ENCODE measurements at places on chromosomes 5 and 9.

- peak; percentile 18 for DNase-seq
These were observed 45.8 kb downstream of the EPB41L4B start for GRCh38 chr9:109274884-109275730.

DNA sequence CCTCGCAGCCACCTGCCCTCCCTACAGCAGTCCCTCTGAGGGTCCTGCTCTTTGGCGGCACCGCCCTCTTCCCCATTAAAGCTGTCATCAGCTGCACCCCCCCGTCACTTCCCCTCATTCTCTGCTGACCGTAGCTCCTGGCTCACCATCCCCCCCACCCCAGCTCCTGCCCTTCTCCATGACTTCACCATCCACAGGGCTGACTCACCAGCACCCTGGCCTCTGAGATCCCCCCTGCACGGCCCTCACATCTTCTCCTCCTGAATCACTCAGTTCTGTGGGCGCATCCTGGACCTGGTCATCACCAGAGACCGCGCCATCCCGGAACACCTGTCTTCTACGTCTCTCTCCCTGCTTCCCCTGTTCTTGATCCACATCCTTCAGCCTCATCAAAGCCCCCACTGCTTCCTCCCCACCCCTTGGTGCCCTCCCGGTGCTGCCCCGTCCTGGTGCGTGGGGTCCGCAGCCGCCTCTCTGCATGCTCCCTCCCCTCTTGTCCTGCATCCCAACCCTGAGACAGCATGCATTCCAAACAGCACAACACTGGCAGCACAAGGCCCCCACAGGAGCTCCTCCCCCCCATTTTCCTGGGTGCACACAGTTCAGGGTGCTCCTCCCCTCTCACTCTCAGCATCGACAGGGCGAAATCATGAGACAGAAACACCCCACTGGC lies 12.9 kb downstream of the FLT4 start:
- no peak for DNase-seq

DNA sequence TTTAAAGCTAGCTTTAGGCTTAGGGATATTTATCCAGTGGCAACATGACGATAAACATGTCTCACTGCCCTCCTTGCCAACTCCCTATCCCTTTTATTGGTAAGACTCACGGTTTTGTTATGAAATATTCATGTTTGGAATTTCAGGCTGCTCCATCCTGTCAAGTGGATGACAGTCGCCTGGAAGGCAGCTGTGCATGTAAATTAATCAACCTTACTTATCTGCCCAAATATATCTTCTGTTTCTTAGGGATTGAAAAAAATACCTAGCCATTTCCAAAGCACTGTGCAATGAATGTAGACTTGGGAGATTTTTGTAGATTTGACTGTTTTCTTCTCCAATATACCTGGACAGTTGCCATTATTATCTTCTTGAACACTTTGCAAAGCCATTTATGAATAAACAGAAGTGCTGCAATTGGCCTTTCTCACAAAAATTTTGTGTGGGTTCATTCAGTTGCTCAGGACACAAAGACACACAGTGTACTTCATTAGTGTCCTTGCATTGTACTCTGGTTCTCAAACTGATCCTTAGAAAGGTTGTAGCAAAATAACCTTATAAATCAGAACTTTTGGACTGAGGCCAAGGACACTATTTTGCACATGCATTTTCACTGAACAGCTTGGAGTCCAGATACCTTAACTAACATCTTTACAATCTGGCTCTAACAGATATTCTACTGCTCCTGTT lies 889.4 kb upstream of the SEMA6A start:
- DNase-seq, result no peak

GRCh38 chr5:54868511-54869483 lies 116.6 kb downstream of the ESM1 start:
- no peak for DNase-seq

DNA sequence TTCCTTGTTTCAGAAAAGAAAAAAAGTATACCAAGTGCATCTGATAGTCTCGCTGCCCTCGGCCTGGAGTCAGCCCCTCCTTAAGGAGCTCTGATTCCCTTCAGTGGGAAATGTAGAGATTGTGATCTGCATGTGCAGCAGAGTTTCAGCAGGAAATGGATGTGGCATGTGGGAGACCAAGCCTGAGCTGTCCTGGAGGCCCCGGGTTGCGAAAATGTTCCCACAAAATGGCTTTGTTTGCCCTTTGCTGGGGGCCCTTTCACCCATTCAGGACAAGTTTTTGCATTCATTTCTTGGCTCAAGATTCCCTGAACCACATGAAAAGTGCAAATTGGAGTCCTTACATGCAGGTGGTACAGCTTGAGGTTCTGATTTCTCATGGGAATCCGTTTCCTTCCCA lies 230.9 kb downstream of the GADD45G start:
- no peak for DNase-seq

- DNase-seq, result no peak
These were observed 14.0 kb downstream of the SEC61B start for GRCh38 chr9:99235926-99236634.

- no peak for DNase-seq
These were observed 58.8 kb downstream of the MARCHF3 start for GRCh38 chr5:126971455-126972031.

GRCh38 chr5:53246042-53246836 lies 136.7 kb upstream of the MOCS2 start:
- DNase-seq, result no peak

DNA sequence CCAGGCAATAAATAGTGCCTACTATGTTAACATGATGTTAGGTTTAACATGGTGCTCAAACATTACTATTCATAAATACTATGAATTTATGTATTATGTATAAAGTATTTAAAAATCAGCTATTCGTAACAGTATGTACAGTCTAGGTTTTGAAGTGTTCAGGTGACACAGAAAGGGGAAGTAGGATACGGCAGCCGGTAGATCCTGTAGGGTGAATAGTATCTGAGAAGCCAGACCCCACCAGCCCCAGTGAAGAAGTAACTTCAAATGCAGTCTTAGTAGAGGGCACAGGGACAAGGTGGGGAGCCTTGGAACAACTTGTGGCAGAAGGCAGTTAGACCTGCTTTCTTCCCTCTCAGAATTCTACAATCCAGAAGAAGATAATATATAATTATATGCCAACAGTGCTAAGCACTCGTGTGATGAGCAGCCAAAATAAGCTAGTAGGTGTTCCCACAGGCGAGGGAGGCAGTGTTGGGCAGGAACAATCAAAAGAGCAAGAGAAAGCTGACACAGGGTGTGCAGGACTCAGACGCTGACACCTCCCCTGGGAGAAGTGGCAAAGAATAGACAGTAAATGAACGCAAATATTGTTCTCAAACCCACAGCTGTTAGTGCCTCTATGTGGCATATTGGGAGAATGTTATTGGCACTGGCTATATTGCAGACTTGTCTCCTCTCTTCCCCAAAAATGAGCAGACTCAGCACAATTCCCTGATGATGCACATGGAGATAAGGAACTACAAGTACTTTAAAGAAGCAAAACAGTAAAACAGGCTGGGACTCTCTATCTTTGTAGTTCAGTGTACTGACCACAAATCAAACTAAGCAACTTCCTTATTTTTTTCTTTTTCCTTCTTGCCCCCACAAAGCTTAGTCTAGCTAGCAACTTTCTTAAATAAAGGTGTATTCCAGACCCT lies 4.6 kb downstream of the ZNF367 start:
- DNase-seq, result peak; percentile 54

- no peak for DNase-seq
These were observed 10.3 kb downstream of the CNTFR start for GRCh38 chr9:34579104-34579807.

GRCh38 chr9:94681508-94681907 lies 42.2 kb upstream of the FBP1 start:
- peak; percentile 81 for DNase-seq

GRCh38 chr9:91035825-91036208 lies 234.2 kb downstream of the SYK start:
- no peak for DNase-seq

DNA sequence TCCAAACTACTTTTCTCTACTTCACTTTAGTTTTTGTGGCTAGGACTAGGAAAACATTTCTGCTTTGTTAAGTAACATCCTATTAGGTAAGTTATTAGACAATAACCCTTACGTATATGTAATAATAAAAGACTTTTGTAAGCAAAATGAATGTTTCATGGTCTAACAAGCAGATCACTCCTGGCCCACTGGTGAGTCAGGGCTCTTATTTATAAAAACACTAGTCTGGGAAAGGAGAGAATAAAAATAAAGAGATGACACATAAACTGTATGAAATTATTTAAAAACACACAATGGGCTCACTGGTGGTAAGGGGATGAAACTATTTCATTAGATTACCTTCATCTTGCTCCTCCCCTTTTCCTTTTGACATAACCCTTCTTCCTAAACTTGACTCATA lies 2212.2 kb upstream of the ACO1 start:
- DNase-seq, result no peak

GRCh38 chr9:12874395-12874794 lies 99.6 kb downstream of the LURAP1L start:
- no peak for DNase-seq

DNA sequence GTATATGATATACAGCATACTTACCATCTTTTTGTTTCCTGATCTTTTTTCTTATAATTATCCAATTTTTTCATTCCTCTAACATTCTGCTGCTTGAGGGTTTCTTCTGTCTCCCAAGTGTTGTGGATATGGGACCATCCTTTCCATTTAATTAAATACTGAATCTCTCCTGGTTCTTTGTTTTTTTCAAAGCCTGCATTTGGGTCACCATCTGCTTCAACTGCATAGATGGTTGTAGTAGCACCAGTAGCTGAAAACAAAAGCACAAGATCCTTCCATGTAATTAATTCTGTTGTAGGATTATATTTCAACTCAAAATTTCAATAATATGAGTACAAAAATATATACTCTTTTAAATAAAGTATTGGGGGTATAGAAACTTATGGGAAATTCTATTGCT lies 29.4 kb downstream of the CHD1 start:
- no peak for DNase-seq

- no peak for DNase-seq
These were observed 104.2 kb downstream of the SNX18 start for GRCh38 chr5:54621709-54622108.

- no peak for DNase-seq
These were observed 147.6 kb downstream of the SV2C start for GRCh38 chr5:76230711-76231285.

- DNase-seq, result no peak
These were observed 233.4 kb upstream of the ST8SIA4 start for GRCh38 chr5:101136454-101136853.

DNA sequence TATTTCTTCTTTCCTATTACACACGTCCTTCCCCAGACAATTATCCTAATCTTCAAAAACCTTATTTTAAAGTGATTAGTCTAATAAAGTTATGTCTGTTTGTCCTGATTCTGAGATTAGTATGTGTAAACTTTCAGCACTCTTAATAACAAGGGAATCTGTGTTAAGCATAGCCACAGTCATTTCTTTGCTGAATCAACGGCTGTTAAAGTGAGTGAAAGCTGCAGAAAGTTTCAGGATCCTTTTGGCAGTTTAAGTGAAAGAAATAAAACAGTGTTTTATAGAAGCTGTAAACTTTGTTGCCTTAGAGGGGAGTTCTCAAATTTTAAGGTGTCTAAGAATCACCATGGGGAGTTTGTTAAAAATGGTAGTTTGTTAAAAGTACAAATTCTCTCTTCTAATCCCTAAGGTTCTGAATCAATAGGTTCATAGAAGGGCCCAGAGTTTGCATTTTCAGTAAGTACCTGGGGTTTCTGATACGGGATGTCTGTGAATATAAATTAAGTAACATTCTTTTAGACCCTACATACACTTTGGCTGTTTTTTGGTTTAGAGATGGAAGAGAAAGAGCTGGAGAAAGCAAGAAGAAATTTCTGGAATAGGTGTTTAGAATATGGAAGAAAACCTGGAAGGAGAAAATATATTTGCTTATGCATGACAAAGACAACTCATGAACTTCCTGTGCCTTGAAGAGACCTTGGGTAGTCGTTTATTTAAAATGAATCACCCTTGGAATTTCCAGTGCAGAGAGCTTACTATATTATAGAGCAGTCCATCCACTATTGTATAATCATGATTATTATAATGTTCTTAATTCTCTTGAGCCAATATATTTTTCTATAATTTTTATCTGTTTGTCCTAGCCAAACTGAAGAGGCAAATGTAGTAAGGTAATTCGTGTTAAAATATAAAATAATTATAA lies 45.7 kb downstream of the SCAMP1 start:
- DNase-seq, result no peak

GRCh38 chr5:146060221-146060585 lies 45.2 kb downstream of the PLAC8L1 start:
- DNase-seq, result no peak

GRCh38 chr5:5183189-5183699 lies 43.1 kb downstream of the ADAMTS16 start:
- no peak for DNase-seq

GRCh38 chr5:9869616-9870288 lies 239.6 kb upstream of the TAS2R1 start:
- no peak for DNase-seq

DNA sequence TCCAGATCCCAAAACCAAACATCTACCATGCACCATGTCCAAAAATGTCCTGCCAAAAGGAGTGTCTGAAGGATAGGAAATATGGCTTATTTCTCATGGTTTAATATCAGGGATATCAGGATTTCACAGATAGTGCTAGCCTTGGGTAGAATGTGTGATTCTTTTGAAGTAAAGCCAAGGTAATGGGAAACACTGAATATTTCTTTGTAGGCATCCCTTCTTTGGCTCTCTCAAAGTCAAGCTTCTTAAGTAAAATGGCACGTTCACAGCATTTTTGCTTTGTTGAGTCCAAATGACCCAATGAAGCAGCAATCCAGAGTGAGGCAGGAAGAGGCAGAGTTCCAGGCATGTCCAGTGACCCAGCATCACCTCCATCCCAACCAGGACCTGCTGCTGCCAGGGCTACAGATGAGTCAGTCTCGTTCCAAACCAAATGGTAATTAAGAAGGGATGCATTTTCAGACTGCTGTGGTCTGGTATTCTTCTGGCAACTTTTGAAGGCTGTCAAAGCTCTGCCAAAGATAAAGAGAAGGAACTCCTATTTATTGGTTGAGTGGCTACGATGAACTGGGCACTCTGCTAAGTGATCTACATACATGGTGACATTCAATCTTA lies 678.8 kb upstream of the KLF4 start:
- DNase-seq, result no peak

GRCh38 chr5:18243846-18244245 lies 609.6 kb downstream of the TAF11L14 start:
- no peak for DNase-seq

- DNase-seq, result no peak
These were observed 46.7 kb upstream of the RIOK2 start for GRCh38 chr5:97229688-97230285.

DNA sequence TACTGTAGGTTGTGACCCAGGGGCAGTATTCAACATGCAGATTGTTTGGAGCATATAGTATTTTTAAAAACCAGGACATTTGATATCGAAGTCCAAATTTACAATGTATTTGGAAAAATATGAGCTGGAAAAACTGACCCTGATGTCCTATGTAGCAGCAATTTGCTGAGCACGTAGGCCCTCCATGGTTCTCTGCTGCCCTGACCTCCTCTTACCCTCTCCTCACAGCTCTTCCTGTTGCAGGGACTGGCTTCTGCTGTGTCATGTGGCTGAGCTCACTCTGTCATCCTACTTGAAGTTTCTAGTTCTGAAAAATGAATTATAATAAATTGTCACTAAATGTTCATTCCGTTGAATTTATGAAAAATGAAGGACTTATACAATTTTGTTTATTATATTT lies 4.1 kb upstream of the ASPN start:
- DNase-seq, result no peak

- no peak for DNase-seq
These were observed 32.1 kb downstream of the MTMR12 start for GRCh38 chr5:32280656-32281081.
